NCI-H460 (cell line): ENCODE measurements at places on chromosomes 6 and 20. TPM values are rescaled to one million over a fixed set of nuclear protein-coding genes. Genes with fewer than 3 reads are reported as not detected.

DNA sequence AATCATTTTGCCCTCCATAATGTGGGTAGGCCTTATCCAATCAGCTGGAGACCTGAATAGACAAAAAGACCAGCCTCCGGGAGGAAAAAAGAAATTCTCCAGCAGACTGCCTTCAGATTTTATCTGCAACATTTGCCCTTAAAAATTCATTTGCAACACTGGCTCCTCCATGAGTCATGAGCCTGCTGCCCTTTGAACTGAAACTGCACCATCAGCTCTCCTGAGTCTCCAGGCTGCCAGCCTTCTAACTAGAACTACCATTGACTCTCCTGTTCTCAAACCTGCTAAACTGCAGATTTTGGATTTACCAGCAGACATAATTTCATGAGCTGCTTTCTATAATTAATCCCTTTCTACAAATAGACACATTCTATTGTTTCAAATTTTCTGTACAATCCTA lies 223.9 kb upstream of the THEMIS start:
- DNase-seq: no peak

DNA sequence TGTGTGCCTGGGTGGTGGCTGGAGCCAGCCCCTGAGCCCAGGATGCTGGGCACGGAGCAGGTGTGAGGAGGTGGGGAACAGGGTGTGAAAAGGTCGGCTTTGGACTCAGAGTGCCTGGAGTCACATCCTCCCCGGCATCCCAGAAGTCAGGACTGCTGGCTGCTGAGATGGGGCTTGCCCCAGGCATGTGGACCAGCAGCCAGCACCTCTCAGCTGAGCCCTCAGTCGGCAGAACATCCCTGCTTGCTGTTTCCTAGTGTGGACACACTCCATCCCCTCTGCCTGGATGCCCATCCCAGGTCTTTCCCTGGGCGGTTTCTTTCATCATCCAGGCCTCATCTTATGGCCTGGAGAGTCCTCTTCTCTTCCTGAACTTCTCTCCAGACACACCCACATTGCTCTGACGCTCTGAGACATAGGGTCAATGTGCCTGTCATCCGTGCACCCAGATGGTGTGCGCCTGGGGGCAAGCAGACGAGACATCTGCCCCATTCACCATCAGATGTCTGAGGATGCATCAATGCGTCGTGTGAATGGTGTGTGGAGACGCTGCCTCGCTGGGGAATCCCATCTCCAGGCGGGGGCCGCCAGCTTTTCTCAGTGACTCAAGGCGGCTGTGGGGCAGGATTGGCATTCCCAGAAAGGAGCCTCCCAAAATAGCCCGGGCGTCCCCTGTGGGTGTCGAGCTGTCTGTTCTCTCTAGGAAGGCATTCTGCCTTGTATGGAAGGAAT lies 104.2 kb downstream of the SYCP2 start:
- DNase-seq: no peak

GRCh38 chr6:135013211-135013610 lies 41.4 kb downstream of the HBS1L start:
- no peak for DNase-seq

DNA sequence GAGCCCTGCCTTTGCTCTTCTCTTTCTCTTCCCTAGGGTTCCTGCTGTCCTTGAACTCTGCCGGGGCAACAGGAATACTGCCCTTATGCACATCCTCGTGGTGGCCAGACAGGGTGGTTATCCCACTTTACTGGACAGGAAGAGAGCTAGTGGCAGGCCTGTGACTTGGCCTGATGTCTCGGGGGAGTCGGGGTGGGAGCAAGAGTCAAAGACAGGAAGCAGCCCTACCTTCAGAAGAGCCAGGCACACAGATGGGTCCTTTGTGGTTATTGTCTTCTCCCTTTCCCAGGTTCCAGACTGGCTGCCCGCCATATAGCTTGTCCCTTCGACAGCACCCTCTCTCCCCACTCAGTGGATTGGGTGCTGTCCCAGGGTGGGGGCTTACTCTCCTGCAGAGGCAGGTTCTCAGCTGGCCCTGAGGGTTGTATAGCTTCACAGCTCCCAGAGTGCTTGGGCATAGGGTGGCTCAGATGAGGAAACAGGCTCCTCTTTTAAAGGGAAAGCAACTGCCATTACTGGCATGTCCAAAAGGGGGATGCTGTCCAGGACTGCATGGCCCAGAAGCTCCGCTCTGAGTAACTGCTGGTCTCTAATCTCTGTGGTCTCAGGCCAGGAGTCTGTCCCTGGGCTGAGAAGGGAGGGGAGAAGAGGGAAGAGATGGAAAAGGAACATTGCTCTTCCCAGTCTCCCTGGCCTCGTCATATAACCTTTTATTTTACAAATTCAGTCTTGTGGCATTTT lies 17.3 kb downstream of the PLCG1 start:
- no peak for DNase-seq

Gene VSX1
- total RNA-seq: not detected in 2 replicates

GRCh38 chr6:152720974-152721373 lies 23.3 kb downstream of the MYCT1 start:
- DNase-seq: no peak

DNA sequence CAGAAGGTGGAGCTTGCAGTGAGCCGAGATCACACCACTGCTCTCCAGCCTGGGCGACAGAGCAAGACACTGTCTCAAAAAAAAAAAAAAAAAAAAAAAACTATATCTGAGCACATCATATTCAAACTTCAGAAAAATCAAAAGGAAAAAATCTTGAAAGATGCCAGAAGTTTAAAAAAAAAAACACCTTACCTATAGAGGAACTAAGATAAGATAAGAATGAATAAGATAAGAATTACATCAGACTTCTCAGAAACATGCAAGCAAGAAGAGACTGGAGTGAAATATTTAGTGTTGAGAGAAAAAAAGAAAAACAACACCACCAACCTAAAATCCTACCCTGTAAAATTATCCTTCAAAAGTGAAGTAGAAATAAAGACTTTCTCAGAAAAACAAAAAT lies 116.8 kb upstream of the ARID1B start:
- no peak for DNase-seq

DNA sequence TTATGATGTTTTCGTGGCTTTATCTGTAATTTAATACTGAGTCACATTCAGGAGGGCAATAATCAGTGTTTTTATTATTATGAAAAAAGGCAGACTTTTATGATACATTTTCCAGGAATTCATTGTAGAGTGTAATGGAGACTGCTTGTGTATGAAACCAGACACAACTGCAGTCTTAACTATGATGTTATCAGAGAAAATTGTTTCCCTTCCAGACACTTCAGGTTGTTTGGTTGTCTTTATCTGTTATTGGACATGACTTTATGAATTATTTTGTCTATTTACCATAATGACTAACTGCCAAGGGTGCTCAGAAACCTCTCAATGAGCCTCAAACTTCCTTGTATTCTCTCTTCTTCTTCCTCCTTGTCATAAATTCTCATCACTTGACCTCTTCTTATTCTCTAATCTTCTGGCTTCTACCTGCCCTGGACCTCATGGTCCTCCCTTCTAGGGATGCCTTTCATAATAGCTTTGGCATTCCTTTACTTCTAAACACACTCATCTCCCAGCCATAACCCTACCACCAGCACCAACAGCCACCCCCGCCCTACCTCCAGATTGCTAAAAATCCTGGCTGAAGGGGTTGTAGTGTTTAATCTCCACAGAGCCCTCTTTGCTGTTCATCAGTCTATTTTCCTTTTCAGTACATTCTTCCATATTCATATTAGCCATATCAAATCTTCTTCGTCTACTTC lies 492.5 kb downstream of the CDKAL1 start:
- DNase-seq: no peak

- DNase-seq: no peak
These were observed 80.2 kb downstream of the MAP7 start for GRCh38 chr6:136470044-136470443.

- no peak for DNase-seq
These were observed 166.9 kb downstream of the EYA2 start for GRCh38 chr20:47061549-47061948.

GRCh38 chr6:136609873-136610706 lies 59.9 kb upstream of the MAP7 start:
- DNase-seq: peak; percentile 97

DNA sequence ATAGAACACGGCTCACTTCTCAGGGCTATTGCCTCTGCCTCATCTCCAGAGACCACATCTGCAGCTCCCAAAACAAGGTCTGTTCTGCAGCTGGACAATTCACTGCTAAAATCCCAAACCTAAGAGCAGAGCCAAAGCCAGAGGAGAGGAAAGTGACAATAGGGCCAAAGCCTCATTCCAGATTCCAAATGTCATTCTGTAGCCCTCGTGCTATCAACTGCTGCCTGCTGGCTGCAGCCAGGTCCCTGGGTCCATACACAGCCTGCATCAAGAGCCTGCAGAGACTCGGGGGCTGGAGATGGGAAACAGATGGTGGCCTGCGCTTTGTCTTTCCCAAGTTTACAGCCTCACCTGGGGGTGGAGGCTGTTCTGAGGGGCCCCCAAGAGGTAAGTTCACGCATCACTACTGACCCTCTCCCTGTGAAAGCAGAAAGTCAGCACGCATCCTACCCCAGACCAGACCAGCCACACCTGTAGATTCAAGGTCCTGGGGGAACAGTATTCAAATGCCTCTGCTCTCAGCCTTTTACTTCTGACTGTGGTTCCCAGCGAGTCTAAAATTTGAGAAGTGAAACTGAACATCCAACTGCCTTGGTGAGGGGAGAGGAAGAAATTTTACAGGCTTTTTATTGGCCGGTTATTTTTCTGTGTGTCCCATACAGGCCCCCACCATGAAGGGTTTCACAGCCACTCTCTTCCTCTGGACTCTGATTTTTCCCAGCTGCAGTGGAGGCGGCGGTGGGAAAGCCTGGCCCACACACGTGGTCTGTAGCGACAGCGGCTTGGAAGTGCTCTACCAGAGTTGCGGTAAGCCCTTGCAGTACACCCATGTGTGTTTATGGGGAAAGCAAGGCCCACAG lies at the start of gene LY86:
Gene LY86 (plus strand): TSS at position 657 of the 860 bp plus-strand sequence. CDS start 15 bp downstream, at position 672.
- DNase-seq: no peak

DNA sequence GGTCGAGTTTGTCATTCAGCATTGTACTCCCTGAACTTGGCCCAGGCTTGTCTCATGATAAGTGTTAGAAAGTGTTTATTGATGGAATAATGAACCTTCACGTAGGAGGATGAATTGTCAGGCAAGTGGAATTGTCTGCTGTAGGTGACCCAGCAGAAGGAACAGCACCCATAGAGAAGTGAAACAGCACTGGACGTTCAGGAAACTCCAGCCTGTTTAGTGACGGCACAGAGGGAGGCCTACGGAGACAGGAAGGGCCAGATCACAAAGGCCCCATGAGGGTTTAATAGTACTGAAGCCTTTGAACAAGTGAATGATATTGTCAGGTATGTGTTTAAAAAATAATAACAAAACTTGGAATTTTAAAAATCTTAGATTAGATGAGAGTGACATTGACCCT lies 2.9 kb downstream of the STX11 start:
- no peak for DNase-seq

Gene GRM1
- total RNA-seq: not detected in 2 replicates

- no peak for DNase-seq
These were observed 56.8 kb upstream of the ECI2 start for GRCh38 chr6:4192173-4192572.

Gene CST4
- 0.42 TPM in 1 of 2 replicates, not detected in the other for total RNA-seq

- DNase-seq: no peak
These were observed 5.3 kb upstream of the TNFRSF6B start for GRCh38 chr20:63690898-63691710.

GRCh38 chr20:53739799-53740785 lies 146.5 kb upstream of the ZNF217 start:
- DNase-seq: no peak

Gene C6orf132
- total RNA-seq: not detected in 2 replicates

- no peak for DNase-seq
These were observed 7.0 kb downstream of the HIVEP2 start for GRCh38 chr6:142937986-142938385.

Gene TNXB
- 22.2 and 24.6 TPM in 2 replicates for total RNA-seq

DNA sequence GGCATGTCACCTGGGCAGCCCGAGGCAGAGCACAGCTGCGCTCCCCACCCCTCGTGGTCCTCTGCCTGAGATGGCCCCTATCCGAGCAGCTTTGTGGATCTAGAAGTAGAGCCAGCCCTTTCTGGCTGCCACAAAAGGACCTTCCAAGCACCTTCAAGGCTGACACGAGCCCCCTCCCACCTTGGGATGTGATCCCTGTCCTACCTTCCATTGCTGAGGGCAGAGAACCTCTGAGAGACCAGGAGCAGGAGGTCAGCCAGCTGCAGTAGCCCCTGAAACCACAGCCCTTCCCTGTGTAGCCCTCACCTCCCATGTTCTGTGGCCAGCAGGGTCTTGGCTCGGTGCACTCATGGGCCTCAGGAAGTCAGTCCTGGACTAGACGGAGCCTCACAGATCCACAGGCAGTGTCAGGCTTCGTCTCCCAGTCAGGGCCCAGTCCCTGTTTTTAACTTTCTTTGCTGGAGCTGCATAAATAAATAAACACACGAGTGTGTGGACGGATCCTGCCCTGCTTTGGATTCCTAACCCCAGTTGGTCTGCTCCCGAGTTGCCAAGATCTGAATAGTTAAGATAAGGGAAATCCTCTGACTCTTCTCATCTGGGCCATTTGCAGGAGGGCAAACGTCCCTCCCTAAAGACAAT lies 507.7 kb downstream of the PREX1 start:
- DNase-seq: no peak

DNA sequence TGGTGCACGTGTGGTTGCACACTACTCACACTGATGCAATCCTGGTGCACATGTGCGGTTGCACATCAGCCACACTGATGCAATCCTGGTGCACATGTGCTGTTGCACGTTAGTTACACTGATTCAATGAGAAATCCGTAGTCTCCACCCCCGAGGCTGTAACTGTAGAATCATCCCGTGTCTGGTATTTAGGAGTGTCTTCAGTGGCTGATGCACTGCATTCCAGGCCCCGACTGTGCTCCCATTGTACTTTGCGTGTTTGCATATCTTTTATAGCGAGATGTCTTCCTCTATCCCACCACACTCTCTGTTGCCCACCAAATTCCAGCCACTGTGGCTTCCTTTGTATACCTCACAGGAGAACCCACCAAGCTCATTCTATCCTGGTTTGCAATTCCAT lies 87.8 kb upstream of the MTHFD1L start:
- no peak for DNase-seq

Gene SLC4A11
- 65.8 and 71.0 TPM in 2 replicates for total RNA-seq

Gene XKR7
- not detected in 2 replicates for total RNA-seq

Gene RAMACL
- 0.17 TPM in 1 of 2 replicates, not detected in the other for total RNA-seq
